ENCODE measurements at places on chromosomes 2 and 18. TPM values are rescaled to one million over a fixed set of nuclear protein-coding genes. Genes with fewer than 3 reads are reported as not detected.

- peaks cover 21% of the 10 kb centered on the region for H3K4me1 ChIP-seq
- no peak overlapping the region for H3K27ac ChIP-seq
- H3K27me3 ChIP-seq, result no peaks in the 10 kb centered on the region
- no peak for DNase-seq
Observed at GRCh38 chr2:88865801-88866371, 174.4 kb downstream of the RPIA start.

DNA sequence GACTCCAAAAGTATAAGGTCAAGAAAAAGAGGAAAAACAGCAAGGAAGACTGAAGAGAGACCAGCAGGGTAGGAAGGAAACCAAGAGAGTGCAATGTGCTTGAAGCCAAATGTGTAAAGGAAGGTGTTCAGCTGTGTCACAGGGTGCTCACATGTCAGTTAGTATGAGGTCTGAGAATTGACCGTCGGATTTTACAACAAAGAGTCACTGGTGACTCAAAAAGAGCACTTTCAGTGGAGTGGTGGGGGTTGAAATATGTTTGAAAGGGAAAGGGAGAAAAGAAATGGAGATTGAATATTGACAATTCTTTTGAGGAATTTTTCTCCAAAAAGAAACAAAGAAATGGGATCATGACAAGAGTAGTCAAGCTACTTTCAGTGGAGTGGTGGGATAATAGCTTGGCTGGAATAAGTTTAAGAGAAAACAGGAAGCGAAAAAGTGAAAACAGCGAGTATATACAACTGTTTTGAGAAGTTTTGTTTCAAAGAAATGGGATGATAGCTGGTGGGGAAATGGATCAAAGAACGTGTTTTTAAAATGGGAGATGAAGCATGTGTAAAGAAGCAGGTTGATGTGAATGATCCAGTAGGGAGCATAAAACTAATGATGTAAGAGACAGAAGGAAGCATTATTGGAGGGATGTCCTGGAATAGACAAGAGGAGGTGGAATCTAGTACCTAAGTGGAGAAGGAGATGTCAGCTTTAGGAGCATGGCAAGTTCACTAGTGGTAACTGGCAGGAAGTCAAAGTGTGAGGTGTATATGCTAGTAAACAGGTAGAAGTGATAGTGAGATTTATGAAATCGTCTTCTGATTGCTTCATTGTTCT is 3.6 kb upstream of the TSPYL6 start:
- no peaks in the 10 kb centered on the region for H3K27me3 ChIP-seq
- no peak for DNase-seq
- no peak overlapping the region for H3K27ac ChIP-seq
- no peaks in the 10 kb centered on the region for H3K4me1 ChIP-seq
- H3K4me3 ChIP-seq, result no peak overlapping the region

DNA sequence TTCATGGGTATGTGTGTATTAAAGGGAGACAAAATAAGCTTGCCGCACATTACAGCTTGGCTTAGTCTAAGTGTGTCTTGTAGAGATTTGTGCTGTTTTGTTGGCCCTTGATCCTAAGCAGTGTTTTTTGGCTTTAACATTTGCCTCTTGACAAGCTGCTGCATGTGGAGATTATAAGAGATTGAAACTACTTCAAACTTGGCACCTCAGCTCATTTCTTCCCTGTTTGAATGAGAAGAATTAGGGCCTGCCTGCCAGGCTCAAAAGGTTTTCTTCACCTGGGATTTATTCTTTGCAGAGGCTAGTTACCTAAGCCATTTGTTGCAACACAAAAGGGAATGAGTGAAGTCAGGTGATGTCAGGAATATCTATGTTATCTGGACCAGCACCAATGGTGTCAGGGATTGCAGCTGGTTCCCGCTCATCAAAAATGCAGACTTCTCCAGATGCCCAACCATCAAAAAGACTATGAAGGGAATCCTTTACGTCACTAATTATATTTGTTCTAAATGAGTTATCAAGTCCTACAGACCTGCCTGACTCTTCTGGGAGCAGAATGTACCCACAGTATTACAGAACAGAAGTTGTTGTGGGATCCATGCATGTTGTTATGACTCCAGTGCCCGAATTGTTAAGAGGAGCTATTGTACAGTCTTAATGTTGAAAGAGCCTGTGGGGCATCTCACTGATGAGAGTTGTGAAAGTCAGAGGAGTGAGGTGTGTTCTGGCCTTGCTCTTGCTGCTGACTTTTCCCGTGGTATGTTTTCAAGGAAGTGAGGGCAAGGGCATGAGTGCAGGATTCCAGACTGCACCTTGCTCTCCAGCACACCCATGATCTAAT is 31.0 kb downstream of the ABCA12 start:
- H3K4me3 ChIP-seq, result no peak overlapping the region
- H3K27me3 ChIP-seq, result no peaks in the 10 kb centered on the region
- no peak overlapping the region for H3K27ac ChIP-seq
- H3K36me3 ChIP-seq, result no peaks in the 10 kb centered on the region
- no peak for DNase-seq

The NOL4 gene
- polyA plus RNA-seq, result not detected

DNA sequence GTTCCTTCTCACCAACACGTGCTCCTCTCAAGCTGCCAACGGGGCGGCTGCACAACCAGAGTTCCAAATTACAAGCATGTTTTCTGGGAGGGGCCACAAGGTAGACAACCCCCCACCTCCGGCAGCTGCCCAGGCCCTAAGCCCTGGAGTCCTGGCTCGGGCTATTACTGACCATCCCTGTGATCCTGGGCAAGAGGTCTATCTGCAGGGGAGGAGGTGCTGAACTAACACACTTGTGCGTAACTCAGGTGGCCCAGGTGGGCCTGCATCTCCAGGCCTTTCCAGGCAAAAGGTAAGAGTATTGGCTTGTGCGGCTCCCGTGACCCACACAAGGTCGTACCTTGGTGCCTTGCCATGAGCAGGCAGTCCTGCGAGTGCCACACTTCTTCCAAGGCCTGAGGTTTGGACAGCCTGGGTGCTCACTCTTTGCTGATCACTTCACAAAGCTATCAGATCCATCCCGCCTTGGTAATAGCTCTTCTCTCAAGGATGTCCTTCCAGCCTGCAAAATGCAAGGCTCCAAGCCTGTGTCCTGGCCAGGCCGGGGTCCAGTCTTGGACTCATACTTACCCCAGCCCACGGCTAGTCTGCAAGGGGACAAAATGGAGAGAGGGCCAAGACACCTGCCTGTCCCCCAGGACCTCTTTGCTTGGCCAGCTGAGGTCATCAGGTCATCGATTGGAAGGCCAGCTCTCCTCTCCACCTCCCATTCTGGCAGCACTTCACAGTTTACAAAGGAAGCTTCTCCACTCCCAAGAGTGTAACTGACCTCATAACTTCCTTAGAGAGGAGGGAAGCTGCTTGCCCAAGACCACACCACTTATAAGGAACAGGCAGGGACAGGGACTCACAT is 33.9 kb downstream of the ADRA2B start:
- peak; percentile 10 for DNase-seq
- H3K4me3 ChIP-seq, result no peak overlapping the region
- H3K27me3 ChIP-seq, result no peaks in the 10 kb centered on the region
- no peak overlapping the region for H3K27ac ChIP-seq

- H3K4me1 ChIP-seq, result no peaks in the 10 kb centered on the region
- DNase-seq, result no peak
- no peak overlapping the region for H3K27ac ChIP-seq
- no peak overlapping the region for H3K4me3 ChIP-seq
- H3K36me3 ChIP-seq, result peaks cover 95% of the 10 kb centered on the region
Observed at GRCh38 chr2:239150125-239151011, 250.5 kb downstream of the HDAC4 start.

GRCh38 chr2:212409560-212409959 is 129.0 kb downstream of the ERBB4 start:
- H3K27me3 ChIP-seq, result no peaks in the 10 kb centered on the region
- H3K4me1 ChIP-seq, result no peaks in the 10 kb centered on the region
- no peak overlapping the region for H3K4me3 ChIP-seq
- DNase-seq, result no peak

The SLC5A7 gene
- not detected for polyA plus RNA-seq

The IL37 gene
- not detected for polyA plus RNA-seq

DNA sequence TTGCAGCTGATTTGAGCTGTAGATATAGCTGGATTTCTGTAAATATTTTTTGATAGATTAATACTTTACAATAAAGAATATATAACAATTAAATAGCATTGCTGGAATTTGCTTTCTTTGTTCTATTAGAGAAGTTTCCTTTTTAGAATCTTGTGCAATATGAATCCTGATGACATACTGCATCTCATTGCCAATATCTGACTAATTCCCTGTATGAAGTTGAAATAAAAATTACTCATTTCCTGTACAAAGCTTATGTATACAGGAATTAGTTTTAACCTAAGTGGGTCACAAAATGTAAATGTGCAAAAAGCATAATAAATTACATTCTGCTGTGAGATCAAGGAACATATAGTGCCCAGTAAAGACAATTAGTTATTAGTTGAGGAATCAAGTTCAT is 72.8 kb upstream of the TMEFF2 start:
- peak; percentile 2 for DNase-seq
- no peak overlapping the region for H3K4me3 ChIP-seq
- H3K27me3 ChIP-seq, result no peaks in the 10 kb centered on the region
- H3K27ac ChIP-seq, result no peak overlapping the region
- no peaks in the 10 kb centered on the region for H3K36me3 ChIP-seq

GRCh38 chr2:72669121-72669520 is 156.7 kb downstream of the EXOC6B start:
- H3K27ac ChIP-seq, result no peak overlapping the region
- no peak overlapping the region for H3K4me3 ChIP-seq
- H3K36me3 ChIP-seq, result no peaks in the 10 kb centered on the region
- no peaks in the 10 kb centered on the region for H3K27me3 ChIP-seq
- no peak for DNase-seq

- H3K4me1 ChIP-seq, result peaks cover 14% of the 10 kb centered on the region
- no peak overlapping the region for H3K27ac ChIP-seq
- H3K36me3 ChIP-seq, result no peaks in the 10 kb centered on the region
- no peaks in the 10 kb centered on the region for H3K27me3 ChIP-seq
- no peak overlapping the region for H3K4me3 ChIP-seq
- DNase-seq, result no peak
Observed at GRCh38 chr2:236984046-236984445, 101.6 kb upstream of the COPS8 start.

DNA sequence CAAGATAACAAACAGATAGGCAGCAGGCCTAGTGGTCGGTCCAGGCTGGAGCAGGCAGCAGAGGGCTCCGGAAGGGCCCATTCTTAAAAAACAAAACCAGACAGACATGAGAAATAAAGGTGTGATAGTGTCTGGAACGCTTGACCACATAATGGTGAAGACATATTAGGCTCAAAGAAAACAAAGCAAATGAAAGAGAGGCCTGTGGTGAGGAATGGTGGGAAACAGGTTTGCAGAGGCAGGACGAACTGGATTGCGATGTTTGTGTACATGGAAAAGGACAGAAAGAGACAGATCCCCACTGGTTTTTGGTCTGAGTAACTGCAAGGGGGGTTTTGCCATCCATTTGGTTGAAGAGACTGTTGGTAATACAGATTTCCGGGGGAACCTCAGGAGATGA is 19.9 kb downstream of the QPCT start:
- peaks cover 87% of the 10 kb centered on the region for H3K36me3 ChIP-seq
- DNase-seq, result no peak
- H3K27ac ChIP-seq, result no peak overlapping the region
- no peak overlapping the region for H3K4me3 ChIP-seq
- H3K4me1 ChIP-seq, result no peaks in the 10 kb centered on the region

The DOCK10 gene
- 9.5 TPM for polyA plus RNA-seq

The CRACDL gene
- polyA plus RNA-seq, result 0.28 TPM

DNA sequence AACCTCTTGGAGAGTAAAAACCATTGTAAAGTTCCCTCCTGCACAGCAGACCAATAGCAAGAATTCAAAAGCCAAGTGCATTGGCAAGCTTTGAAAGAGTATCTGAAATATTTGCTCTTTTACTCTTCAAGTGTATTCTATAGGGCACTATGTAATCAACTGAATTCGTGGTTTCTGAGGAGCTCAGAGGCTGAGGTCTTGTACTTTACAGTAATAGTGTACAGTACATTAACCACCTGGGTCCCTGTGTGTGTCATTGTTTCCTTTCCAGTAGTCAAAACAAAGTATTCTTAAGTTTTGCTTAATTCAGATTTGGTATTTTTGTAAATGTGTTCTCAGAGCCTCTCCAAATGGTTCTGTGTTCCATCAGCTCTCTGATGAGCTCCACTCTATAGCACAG is 769.7 kb downstream of the LRRTM4 start:
- no peaks in the 10 kb centered on the region for H3K4me1 ChIP-seq
- no peaks in the 10 kb centered on the region for H3K27me3 ChIP-seq
- DNase-seq, result no peak
- H3K36me3 ChIP-seq, result no peaks in the 10 kb centered on the region

DNA sequence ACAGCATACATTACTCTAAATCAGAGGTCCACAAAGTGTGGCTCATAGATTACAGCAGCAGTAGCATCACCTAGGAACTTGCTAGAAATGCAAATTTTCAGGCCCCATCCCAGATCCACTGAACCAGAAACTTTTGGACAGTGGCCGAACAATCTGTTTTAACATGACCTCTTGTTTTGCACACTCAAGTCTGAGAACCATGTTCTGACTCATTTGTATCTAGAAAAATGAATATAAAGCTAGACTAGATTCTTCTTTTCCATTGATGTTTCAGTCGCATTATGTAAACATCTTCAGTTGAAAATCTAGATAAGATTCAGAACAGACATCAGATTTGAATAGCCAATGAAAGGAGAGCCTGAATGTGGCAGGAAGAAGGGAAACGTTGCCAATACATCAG is 608.8 kb downstream of the LRP1B start:
- H3K4me1 ChIP-seq, result no peaks in the 10 kb centered on the region
- no peaks in the 10 kb centered on the region for H3K36me3 ChIP-seq
- H3K27ac ChIP-seq, result no peak overlapping the region
- DNase-seq, result no peak
- no peaks in the 10 kb centered on the region for H3K27me3 ChIP-seq
- H3K4me3 ChIP-seq, result no peak overlapping the region
